Pulmonary artery endothelial cell (primary cell): ENCODE measurements at places on chromosomes 1 and 21. TPM values are rescaled to one million over a fixed set of nuclear protein-coding genes. Genes with fewer than 3 reads are reported as not detected.

Gene SLC25A34
- 0.20 and 0.42 TPM in 2 replicates for total RNA-seq

Gene SLC16A1
- total RNA-seq: 144 and 164 TPM in 2 replicates

DNA sequence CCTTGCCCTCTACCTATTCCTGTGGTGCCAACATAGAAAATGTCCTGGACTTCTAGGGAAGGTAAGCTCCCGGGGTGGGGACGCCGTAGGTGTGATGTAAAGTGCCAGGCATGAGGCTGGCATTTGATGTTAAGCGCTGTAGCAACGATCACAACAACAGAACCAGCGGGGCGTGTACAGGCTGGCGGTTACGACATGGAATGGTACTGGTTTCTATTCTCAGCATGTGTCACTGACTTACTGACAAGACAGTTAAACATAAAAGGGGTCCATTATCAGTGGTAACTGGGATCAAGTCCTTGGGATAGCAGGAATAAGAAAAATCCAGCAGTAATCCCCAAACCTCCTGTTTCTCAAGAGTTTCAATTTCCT lies 58.9 kb downstream of the TGFBR3 start:
- no peak for DNase-seq

- DNase-seq: no peak
These were observed 314.3 kb downstream of the HHIPL2 start for GRCh38 chr1:222233444-222234158.

DNA sequence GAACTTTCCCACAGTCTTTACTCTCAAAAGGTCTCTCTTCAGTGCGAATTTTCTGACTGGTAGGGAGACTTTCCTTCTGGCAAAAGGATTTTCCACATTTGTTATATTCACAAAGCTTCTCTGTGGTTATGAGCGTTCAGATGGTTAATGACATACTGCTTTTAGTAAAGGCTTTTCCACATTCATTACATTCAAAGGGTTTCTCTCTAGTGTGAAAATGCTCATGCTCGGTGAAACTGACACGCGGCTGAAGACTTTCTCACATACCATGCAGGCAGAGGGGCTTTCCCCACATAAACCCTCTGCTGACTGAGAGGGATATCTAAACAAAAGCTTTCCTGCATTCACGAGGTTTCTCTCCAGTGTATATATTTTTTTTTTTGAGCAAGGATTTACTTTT lies 9.9 kb upstream of the KLF18 start:
- DNase-seq: no peak

GRCh38 chr1:37537378-37537777 lies 16.7 kb downstream of the SNIP1 start:
- no peak for DNase-seq

DNA sequence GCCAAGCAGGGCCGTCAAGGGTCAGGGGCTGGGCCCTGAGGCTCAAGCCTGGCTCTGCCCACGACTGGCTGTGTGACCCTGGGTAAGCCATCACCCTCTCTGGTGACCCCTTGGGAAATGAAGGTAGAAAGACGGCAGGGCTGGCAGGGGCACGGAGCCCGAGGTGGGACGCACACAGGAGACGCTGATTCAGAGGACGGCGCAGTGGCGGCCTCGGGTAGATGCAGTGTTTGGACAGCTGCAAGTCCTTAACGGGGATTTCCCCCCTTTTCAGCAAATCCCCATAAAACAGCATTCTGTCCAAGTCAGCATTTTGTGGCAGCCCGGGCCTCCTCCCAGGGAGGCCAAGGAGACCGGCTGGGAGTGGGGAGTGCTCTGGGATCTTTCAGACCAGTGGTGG lies 16.7 kb downstream of the COL8A2 start:
- DNase-seq: no peak

Gene AADACL4
- total RNA-seq: not detected in 2 replicates

DNA sequence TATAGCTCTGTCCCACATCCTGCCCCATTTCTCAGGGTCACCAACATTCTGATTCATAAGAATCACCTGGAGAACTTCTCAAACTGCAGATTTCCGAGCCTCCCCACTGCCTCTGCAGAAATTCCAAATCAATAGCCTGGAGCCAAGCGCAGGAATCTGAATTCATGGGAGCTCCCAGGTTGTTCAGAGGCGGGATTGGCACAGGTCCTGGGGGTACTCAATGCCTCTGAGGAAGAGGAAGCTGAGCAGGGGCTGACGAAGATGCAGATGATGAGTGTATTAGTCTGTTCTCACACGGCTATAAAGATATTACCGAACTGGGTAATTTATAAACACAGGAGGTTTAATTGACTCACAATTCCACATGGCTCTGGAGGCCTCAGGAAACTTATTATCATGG lies 455.5 kb downstream of the MATN1 start:
- no peak for DNase-seq
